Retinal pigment epithelial cell (primary cell): ENCODE measurements at places on chromosomes 16 and 17.
A peak's percentile ranks its signal among the peaks of the same experiment; 100 is the strongest.

DNA sequence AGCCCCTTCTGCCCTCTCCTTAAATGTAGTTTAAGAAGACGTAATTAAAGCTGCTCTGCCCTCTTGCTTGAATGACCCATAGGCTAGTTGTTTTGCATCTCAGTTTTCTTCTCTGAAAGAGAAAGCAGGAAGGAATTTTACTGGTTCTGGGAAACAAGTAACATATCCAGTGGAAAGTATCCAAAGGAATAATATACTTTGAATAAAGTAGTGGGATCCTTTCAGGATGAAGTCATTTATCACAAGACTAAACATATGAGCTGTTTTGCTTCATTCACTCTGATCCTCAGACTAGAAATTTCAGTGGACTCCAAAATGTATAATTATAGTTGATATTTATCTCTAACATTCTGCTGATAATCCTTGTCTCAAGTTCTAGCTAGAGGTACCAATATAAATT, 1297.6 kb upstream of the GOT2 start:
- DNase-seq: peak; percentile 89

DNA sequence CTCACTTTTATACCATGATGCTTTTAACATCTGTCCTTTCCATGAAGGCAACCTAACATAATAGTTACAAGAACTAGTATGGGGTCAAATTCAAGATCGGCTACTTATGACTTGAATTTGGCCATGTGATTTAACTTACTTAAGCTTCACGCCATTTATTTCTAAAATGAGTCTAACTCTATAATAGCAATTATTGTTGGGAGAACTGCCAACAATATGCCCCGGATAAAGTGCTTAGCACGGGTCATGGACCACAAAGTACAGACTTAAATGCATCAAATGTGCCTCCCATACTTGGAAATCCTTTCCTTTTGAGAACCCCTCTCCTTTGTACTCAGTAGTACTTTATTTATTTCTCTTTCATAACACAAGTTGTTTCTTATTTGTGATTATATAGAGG, 1603.6 kb upstream of the GOT2 start:
- DNase-seq: peak; percentile 93

GRCh38 chr16:68082629-68083238, 2.4 kb upstream of the NFATC3 start:
- no peak for DNase-seq

DNA sequence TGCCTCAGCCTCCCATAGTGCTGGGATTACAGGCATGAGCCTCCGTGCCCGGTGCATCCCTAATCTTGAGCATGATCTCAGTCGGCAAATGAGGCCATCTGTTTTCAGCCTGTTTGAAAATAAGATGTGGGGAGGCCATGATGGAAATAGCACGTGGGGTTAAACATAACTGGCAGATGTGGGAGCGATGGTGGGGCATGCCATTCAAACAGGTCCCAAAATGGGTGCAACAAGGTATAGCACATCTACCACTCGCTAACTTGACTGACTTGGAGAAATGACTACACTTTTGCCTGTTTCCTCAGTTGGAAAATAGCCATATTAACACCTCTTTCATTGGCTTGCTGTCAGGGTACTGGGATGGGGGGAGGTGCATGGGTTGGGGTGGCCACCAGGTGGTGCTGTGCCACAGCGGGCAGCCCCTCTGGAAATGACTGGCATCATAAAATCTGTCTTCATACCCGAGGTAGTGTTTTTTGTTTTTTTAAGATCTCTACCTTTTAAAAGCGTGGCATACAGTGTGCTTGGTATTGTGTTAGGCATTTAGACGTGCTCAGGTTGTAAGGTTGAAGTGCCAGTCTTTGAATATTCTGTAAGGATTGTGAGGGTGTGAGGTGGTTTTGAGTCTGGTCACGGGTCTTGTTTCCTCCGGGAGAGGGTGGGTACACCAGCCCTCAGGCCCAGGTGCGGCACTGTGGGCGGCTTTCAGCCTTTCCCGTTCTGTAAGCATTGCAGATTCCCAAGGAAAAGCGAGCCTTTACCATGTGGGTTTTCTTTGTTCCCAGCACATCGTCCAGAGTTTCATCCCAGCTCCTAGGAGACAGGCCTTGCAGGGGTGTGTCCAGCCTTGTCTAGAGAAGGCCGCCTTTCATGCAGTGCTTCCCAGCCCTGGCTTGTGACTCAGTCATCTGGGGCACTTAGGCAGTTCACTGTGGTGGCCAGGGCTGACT, 2.9 kb upstream of the TTYH2 start:
- DNase-seq: no peak

DNA sequence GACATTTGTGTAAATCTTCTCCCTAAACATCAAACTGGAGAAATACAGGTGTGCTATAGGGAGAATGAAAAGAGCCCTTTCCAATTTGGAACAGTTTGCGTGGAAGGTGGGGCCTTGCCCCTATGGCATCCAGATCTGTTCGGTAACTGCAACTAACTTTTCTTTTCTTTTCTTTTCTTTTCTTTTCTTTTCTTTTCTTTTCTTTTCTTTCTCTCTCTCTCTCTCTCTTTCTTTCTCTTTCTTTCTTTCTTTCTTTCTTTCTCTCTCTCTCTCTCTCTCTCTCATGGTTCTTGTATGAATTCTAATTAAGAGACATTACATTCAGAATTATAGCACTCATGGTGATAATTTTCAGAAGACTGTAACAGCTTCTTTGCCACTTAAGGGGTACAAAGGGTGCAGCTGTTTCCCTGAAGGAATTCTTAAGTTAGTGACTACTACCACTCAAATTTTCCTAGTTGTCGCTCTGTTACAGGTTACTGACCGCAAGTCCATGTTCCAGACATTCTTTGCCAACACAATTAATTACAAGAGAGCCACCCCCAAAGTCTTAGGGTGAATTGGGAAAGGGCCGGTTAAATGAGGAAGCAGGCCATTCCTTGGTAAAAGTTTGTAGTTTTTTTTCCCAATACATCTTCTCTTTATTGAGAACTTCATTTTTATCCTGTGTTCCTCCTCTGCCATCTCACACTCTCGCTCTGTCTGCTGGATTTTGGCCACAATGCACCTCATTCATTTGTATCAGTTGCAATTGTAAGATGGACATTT, 69.8 kb downstream of the KSR1 start:
- no peak for DNase-seq

- peak; percentile 42 for DNase-seq
Observed at GRCh38 chr16:12067714-12068401, 91.3 kb downstream of the SNX29 start.

DNA sequence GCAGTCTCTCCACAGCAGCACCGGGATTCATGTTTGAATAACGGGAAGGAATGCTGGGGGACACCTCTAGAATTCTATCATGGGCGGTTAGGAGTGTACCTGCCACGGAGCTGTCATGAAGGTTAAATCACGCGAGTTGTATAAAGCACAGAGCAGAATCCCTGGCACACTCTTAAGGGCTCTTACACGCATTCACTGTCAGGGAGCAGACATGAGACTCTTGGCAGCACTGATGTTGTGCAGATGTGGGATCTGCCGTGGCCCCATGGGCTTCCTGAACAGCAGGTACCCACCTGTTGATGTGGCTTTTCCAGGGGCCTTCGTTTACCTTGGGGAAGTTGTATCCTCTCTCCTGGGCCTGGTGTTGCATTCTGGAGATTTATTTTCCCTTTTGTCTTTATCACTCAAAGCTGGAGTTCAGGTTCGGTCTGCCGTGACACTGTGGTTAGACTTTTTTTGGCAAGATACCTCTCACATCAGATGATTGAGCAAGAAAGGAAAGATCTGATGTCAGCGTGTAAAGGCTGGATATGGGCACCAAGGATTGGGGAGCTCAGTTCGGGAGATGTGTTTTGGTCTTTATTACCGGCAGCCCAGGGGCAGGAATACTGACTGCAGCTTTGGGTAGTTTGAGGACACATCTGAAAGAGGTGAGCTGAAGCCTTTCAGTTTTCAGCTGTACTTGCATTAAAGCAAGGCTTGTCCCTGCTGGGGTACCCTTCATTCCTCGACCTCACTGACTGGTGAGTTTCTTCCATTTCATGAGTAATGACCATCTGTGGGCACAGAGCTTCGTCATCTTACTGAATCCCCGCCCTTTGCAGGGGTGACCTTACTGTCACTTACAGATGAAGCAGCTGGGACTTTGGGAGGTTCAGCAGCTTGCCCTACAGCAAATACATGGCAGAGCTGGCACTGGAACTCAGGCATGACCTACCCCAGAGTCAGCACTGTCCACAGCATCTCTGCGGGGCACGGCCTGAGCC, 19.3 kb downstream of the KNOP1 start:
- DNase-seq: no peak
